ENCODE measurements at places on chromosomes 7 and 10.
A peak's percentile ranks its signal among the peaks of the same experiment; 100 is the strongest.

- no peak for DNase-seq
Measured at GRCh38 chr10:94282369-94282768, 80.4 kb downstream of the NOC3L start.

DNA sequence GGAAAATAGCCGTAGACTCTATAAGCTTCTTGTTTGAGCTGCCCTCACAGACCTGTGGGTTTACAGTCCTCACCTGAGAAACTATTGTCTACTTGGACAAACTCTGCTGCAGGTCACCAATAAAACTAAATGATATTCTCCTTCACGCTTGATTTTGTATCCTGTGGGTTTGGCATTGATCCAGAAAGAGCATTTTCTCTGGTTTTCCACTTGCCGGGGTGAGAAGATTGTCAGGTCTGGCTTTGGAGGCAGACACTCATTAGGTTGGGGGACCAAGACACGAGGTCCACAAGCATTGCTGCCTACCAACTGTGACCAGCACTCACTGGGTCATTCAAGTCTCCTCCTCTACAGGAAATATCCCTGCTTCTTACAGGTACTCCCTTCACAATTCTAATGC lies 68.5 kb downstream of the CDC14C start:
- no peak for DNase-seq

- DNase-seq, result no peak
Measured at GRCh38 chr7:22420973-22421635, 64.2 kb upstream of the RAPGEF5 start.

GRCh38 chr10:70576803-70577517 lies 25.6 kb downstream of the PRF1 start:
- DNase-seq, result no peak

DNA sequence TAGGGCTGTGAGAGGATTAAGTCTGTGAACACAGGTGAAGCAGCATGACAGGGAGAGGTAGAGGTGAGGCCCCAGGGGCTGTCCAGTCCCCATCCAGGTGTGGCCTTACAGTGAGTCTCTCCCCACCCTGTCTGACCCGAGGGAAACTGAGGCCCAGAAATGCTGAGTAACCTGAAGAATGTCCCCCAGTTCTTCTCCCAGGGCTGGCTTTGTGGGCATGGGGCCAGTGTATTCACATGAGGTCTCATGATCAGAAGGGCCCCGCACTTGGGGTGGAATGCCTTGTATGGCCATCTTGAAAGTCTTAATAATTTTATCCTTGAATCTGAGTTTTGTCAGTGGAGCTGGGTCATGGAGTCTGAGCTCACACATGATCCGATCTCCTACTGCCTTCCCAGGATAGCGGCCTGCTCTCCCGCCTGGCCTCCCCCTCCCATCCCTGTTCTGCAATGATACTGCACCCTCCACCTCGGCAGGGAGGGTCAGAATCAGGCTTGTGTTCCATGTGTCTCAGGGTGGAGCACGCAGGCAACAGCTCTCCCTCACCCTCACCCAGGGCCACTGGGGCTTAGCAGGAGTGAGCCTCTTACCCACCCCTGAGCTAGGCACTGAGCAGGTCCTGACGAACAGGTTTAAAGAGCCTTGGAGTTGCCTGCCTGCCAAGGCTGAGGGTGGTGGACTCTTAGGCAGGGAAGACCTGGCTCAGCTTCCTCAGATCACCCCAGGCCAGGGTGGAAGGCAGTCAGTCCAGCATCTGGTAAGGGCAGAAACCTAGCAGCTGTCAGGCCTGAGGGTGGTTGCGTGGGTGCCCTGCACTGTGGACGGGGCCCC lies 41.4 kb upstream of the NPFFR1 start:
- DNase-seq, result no peak

- peak; percentile 6 for DNase-seq
Measured at GRCh38 chr10:69278446-69278963, at the start of gene HK1. Gene HK1 (plus strand): TSS chr10:69278496.

DNA sequence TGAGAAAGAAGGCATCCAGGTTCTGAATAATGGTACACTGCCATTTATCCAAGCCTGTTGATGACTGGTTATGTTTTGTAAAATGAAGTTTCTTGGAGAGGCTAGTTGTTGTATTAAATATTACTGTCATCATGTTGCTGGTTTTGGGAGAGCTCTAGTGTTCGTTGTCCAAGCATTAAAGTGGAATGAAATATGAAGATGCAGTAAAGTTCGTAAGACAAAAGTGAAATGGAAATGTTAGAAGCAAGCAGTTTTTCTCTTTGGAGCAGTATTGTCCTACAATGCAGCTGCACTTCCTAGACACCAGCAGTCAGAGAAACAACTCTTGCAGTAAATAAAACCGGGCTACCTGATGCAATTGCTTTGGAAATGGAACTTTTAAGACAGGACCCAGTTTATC lies 156.8 kb upstream of the FZD1 start:
- DNase-seq, result no peak

GRCh38 chr7:150992833-150993302 lies 2.1 kb downstream of the NOS3 start:
- DNase-seq, result peak; percentile 92

DNA sequence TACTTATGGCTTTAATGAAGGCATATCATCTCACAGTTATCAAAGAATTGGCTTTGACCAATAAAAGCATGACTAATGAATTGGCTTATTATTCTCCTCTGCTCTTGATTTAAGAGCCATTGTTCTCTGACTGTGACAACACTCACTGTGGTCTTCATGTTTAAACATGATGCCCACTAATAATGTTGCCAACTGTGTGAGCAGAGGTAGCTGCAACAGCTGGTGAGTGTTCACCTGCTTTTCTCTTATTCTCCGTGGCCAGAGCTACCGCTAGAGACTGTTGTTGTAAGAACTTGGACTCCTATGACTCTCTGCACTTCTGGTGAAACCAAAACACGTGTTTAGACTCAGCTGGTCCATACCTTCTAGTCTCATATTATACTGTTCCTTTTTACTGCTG lies 335.9 kb downstream of the XPNPEP1 start:
- DNase-seq, result no peak

GRCh38 chr7:11506417-11506816 lies 325.6 kb downstream of the THSD7A start:
- no peak for DNase-seq

GRCh38 chr7:51591223-51591622 lies 274.6 kb upstream of the COBL start:
- DNase-seq, result no peak

DNA sequence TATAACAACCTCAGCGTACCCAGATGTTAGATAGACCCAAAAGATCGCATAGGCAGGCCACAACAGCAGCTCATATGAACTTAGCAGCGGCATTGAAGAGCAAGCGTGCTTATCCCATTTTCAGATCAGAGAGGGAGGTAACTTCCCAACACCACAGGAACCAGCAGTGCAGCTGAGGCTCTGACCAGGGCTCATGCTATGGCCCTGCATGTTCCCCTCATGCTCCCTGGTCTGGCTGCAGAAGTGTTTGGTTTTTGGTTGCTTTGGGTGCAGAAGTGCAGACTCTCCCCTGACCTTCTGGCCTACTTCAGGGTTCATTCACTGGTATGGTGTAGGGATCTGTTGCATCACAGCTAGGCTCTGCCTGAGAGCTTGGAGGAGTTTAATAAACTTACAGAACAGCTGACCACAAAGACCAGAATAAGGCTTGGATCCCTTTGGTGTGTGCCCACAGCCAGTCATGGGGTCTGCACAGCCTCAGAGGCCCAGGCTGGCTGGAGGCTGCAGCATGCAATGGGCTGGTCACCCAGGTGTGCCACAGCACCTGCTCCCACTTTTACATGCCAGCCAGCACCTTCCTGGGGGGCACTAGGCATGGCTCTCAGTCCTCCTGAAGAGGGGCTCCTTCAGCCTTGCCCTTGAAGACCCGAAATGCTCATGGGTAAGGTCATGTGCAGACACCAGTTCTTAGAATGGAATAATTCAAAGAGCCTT lies 9.1 kb upstream of the CXCL12 start:
- no peak for DNase-seq

- DNase-seq, result no peak
Measured at GRCh38 chr7:122257056-122257455, 47.5 kb downstream of the FEZF1 start.

DNA sequence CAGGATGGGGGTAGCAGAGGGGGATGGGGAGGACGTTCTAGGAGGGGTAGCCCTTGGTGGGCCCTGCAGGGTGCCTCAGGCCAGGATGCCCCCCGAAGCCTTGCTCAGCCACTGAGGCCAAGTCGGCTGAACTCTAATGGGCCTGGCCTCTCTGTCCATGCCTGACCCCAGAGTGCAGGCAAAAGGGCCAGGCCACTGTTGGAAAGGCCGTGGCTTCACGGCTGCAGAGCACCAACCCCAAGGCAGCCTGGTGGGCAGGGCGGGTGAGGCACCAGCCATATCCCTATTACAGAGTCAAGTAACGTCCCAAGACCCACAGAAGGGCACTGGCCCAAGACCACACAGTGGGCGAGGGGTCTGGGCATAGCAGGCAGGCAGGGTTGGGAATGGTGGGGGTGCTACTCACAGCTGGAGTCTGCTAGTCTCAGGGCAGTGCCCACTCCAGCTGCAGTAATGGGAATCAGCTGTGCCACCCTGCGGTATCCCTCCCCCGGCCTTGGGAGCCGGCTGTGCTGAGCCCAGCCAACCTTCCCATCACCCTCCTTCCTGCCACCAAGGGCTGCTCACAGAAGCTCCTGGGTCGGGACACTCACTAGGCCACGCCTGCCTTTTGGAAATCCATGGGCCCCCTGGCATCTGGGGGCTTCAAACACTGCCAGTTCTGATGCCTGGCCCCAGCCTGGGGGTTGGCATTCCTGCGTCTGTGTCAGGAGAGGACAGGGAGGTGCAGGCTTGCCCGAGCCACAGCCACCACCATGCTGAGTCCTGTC lies 4.0 kb upstream of the LFNG start:
- no peak for DNase-seq

DNA sequence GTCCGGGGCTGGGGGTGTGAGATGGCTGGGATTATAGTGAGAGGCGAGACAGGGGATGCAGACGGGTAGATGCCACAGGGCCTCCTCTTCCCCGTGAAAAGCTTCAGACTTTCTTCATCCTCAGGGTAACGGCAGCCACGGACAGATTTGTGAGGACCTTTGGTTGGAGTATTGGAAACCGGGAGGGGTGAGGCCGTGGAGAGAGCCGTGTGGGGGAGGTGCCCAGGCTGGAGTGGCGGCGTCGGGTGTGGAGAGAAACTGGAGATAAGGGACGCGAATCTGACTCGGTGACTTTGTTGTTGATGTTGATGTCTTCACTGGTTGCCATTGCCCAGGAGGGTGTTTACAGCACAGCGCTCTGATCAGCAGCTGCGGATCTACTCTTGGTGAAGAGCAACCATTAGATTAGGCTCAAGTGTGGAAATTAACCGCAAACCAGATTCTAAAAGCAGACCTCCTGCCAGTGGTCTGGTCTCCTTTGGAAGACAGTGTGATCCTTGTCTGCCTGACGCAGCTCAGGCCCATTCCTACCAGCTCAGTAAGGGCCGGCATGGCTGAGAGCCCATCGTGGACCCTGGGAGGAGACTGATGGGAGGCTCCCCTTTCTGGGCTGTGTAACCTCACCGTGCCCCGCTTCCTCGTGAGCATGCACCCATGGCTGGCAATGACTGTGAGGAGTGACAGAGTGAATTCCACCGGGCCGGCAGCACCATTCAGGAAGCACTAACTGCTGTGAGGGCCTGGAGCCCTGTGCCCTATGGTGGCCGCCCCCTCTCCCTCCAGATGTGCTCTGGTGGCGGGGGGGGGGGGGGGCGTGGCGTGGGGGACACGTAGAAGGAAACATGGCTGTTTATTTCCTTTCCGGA lies 90.3 kb downstream of the INPP5A start:
- DNase-seq, result peak; percentile 30

DNA sequence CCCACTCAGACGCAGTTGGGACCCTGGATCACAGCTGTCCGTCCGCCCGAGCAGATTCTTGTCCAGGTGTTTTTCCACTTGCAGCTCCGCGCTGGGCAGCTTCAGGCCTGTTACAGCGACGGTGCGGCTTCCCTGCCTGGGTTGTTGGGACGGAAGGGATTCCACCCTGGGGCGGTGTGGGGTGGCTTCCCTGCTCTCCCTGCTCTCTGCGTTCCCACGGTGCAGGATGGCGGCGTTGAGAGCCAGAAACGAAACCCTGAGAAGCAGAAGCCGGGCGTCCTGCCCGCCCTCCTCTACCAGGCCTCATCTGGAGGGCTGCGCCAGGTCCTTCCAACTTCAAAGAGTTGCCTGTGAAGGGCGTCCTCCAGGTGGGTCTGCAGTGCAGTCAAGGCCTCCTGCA lies 194.4 kb downstream of the ADARB2 start:
- DNase-seq, result no peak

GRCh38 chr7:22291977-22292376 lies 65.0 kb downstream of the RAPGEF5 start:
- no peak for DNase-seq

DNA sequence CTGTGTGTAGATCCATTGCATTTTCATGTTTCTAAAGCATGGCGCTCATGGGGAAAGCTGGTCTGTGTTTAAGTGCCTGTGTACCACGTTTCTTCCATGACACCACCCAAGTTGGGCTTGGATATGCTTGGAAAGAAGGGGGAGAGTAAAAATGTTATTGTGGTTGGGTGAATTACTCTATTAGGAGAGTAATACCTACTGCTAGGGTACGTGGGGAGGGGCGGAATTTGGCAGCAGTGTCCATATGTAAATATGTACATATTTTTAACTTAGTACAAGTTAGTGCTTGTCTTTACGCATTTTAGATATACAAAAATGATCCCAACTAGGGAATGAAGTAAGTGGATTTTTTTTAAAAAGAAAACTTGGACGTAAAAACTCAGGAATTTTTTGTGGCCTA lies 42.9 kb upstream of the SAMD8 start:
- no peak for DNase-seq

GRCh38 chr10:35194906-35195305 lies 68.3 kb downstream of the CREM start:
- DNase-seq, result no peak

DNA sequence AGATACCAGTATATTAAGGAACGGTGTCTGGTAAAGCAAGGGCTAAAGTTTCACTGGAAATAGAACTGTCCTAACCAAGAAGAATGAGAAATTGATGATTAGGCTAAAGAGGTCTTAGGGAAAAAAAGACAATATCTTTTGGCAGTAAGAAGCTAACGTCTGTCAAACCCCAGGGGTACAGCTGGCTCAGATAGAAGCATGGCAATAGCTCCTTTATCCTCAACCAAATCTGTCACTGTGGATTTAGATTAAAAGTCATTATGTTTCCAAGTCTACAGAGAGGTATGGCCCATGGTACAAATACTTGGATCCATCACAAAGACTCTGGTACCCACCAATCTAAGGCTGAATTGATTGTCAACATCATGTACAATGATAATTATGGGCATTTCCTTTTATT lies 8.6 kb upstream of the SLC16A9 start:
- DNase-seq, result no peak

DNA sequence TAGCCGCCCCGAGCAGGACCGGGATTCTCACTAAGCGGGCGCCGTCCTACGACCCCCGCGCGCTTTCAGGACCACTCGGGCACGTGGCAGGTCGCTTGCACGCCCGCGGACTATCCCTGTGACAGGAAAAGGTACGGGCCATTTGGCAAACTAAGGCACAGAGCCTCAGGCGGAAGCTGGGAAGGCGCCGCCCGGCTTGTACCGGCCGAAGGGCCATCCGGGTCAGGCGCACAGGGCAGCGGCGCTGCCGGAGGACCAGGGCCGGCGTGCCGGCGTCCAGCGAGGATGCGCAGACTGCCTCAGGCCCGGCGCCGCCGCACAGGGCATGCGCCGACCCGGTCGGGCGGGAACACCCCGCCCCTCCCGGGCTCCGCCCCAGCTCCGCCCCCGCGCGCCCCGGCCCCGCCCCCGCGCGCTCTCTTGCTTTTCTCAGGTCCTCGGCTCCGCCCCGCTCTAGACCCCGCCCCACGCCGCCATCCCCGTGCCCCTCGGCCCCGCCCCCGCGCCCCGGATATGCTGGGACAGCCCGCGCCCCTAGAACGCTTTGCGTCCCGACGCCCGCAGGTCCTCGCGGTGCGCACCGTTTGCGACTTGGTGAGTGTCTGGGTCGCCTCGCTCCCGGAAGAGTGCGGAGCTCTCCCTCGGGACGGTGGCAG lies at the start of gene MGMT:
Gene MGMT (plus strand): TSS at position 539 of the 656 bp plus-strand sequence.
- peak; percentile 85 for DNase-seq

Data from kidney capillary endothelial cell (primary cell).